ENCODE measurements at places on chromosomes 2 and 18.

DNA sequence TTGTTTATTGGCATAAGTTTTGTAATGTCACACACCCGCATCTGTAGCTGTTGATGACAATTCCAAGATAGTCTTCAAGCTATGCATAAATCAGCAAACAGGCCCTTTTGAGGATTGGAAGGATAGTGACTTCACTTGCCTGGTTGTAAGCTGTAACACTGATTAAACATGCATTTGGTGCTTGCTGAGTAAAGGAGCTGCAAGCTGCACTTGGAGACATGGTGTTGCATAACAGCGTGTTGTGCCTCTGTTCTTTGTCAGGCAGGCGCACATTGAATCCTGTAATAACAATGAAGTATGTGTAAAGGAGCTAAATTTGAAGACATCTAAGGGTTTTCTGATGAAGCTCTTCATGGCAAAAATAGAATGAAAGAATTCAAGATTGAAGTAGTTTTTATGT, 68.7 kb upstream of the TTC27 start:
- no peak for DNase-seq

DNA sequence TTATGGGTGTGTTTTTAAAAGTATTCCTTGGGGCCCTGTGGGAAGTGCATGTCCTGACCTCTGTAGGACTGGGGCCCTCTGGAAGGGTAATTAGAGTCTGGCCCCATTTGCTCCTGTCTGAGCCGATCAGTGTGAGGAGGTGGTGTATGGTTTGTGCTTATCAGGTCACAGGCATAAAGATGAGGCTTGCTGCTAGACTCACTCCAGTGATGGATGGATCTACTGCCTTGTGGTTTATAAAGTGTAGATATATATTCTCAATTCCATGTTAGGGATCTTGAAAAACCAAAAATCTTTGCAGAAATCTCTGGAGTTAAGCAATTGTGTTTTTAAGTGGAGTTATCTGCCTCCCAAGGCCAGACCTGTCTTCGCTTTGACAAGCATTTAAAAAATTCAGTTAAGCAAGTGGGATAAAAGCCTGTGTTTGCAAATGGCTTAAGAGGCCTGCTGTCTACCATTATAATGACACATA, 182.4 kb downstream of the PTPRM start:
- no peak for DNase-seq

DNA sequence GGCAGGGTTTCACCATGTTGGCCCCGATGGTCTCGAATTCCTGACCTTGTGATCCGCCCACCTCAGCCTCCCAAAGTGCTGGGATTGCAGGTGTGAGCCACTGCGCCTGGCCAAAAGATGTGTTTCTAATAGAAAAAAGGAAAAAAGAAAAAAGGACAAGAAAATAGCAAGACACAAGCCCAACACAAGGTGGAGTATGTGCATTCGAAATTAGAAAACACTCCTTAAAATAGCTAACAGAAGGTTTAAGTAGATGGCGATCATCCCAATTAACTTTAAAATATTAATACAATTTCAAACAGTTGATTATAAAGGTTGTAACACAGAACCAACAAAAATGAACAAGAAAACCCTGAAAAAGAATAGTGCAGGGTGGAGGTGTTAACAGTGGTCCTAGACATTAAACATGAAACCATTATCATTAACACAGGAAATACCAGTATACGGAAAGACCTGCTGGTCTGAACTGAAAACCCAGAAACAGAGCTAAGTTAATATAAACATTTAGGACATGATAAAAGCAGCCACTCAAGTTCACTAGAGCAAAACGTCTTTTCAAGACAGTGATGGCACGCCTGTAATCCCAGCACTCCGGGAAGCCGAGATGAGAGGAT, 57.9 kb downstream of the HDLBP start:
- no peak for DNase-seq

- DNase-seq: no peak
Measured at GRCh38 chr2:98149333-98149697, 62.3 kb downstream of the VWA3B start.

- DNase-seq: no peak
Measured at GRCh38 chr2:47618272-47618552, 164.7 kb upstream of the MSH6 start.

GRCh38 chr2:127574656-127575055, 39.2 kb downstream of the MYO7B start:
- no peak for DNase-seq

DNA sequence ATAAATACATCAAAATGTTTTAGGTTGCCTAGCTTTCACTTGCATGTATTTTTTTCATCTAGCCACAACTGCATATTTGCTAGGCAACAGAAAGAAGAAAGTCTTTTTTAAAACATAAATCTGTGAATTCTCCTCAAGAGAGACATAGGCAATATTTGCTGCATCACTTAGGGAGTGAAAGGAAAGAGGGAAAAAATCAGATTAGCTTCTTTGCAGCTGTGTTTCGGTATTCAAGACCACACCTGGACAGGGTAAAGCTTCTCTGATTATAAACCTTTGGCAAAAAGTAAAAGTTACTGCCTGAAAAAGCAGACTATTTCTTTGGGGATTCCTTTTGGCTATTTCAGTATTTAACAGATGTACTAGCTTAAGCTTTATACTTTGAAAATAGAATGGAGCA, 280.9 kb upstream of the ZSWIM2 start:
- DNase-seq: no peak

DNA sequence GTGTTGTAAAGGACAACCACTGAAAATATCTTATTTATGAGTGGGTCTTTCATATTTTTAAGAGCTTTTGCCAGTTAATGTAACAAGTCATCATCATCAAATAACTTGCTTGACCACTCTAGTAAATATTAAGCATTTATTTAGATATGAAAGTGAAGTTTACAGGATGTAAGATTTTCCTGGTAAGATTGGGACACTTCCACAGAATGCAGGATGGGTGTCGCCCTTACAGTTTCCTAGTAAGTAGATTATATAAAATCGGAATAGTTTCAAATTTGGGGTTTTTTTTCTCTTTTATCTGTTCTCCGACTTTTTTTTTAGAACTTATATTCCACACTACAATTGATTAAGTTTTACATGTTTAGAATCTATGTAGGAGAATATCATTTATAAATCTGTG, 14.8 kb upstream of the SLC40A1 start:
- no peak for DNase-seq

DNA sequence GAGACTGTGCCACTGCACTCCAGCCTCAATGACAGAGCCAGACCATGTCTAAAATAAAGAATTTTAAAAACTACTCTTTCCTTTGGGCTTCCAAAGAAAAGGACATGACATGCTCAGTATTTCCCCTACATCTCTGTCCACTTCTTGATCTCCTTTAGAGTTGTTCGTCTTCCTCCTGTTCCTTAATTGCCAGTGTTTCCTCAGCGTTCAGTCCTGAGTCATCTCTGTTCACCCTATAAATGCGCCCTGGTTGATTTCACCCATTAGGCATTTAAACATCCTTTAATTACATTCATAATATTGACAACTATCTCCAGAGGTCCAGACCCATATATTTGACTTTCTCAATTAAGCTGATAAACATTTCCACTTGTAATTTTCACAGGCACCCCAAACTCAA, 64.0 kb downstream of the AAK1 start:
- no peak for DNase-seq

DNA sequence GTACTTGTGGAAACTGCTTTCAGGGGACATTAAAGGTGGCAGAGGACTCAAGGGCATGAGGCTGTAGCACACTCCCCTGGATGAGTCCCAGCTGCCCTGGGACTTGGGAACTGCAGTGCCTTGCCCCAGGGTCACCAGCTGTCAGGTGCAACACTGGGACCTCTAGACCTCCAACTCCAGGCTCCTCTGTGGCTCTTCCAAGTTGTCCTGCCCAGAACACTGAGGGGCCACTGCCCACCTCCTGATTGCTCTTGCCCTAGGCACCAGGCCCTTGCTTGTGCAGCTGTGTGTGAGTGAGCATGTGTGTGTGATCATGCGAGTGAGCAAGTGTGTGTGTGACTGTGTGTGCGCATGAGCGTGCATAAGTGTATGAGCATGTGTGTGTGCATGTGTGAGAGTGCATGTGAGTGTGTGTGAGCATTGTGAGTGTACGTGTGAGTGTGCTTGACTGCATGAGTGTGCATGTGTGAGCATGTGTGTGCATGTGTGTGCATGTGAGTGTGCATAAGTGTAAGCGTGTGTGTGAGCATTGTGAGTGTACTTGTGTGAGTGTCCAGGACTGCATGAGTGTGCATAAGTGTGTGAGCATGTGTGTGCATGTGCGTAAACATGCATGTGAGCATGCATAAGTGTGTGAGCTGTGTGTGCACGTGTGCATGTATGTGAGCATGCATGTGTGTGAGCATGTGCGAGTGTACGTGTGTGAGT, 301.5 kb downstream of the NDUFA10 start:
- DNase-seq: no peak

DNA sequence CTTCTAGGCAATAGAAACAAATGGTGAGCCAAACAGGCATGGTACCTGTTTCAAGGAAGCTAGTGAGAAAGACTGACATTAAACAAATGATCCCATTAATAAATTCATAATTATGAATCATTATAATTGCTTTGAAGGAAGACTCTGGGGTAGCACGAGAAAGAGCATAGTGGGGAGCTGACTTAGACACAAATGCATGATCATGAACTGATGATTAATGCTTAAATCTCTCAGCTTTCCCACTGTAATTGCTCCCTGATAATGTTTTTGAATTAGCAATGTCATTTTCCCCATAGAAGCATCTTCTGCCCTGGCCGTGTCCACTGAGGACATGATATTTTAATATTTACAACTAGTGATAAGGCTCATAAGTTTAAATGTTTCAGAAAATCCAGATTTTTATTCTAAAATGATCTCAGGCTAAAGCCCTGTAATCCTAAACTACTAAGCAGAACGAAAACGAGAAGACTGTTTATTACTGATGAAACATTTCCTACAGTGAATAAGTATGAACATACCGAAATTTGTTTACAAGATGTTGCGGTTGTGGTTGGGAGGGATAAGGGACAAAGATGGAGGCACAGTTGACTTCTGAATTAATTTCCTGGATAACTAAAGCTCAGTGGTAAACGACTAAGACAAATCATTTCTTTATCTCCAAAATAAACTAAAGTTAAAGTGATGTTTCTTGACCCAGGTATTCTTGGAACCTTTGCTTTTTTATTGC, 47.3 kb upstream of the TACR1 start:
- DNase-seq: no peak

- no peak for DNase-seq
Measured at GRCh38 chr18:49658823-49659404, 97.1 kb downstream of the LIPG start.

DNA sequence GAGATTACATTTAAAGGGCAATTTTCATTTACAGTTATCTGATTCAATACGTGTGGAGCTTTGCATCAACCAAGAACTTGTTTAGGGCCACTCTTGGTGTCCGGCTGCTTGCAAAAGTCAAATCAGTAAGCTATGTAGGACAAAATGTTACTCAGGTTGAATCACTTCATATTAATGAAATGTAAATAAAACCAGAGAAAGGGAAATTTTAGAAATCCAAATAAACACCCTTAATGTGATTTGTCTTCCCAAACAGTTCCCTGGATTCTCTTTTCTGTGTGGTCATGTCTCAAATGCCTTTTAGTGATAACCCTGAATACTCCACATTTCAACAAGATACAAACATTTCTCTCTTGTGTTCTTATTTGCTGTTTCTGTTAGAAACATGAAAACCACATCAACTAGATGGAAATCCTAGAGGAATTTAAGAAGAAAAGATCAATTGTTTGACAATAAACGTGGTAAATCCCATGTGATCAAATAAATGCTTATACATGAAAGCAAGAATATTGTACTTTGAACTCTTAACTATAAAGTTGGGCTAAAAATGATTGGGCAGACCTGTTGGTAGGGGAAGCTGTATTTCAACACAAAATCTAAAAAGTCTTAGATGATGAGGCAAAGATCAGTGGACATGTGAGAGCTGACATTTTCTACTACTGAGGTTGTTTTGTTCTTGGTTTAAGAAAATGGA, 101.3 kb downstream of the CDC42EP3 start:
- no peak for DNase-seq

DNA sequence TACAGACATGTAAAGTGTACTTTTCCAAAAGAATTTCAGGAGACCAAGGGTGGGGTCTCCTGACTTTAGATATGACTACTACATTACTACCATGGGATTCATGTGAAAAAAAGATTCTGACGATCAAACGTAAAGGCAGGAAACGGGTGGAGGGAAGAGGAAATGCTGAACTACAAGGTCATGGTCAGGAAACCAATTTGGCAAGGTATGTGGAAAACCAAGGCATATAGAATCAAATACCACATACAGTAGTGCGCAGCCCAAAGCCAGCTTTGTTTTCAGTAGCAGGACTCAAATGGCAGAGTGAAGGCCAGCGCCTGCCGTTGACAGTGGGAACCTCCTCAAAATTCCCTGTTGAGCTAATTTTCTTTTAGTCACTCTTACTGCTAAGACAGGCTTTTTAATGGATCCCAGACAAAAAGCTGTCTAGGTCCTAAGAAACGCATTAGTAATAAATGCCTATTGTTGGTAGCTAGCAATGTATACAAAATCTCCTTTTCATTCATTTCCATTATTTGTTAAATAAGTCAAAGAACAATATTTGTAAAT, 57.6 kb upstream of the SERTAD2 start:
- DNase-seq: no peak

GRCh38 chr2:148565272-148565894, 79.2 kb upstream of the EPC2 start:
- no peak for DNase-seq

GRCh38 chr18:24930478-24930877, 421.5 kb downstream of the ZNF521 start:
- DNase-seq: no peak

DNA sequence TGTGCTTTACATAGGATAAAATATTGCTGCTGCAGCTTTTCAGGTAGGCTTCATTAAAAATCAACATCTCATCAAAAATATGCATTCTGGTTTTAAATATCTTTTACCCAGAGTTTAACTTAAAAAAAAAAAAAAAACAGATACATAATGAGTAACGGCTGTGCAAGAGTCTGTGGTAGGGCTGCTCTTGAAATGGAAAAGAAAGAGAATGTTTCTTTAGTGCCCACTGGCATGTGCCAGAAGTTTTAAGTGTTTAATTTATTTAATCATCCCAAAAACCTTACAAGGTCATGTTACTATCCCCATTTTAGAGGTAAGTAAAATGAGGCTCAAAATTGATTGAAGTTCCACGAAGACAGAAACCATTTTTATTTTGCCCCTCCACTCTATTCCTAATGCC, 92.1 kb downstream of the SLC8A1 start:
- no peak for DNase-seq

- no peak for DNase-seq
Measured at GRCh38 chr18:75211953-75212750, 1.6 kb downstream of the TSHZ1 start.

Data from HFF-Myc (cell line).